Fibroblast of skin of back (primary cell): ENCODE measurements at places on chromosomes 13 and 19.
A peak's percentile ranks its signal among the peaks of the same experiment; 100 is the strongest.

GRCh38 chr13:110106726-110107125, 200.2 kb downstream of the COL4A1 start:
- DNase-seq = no peak

DNA sequence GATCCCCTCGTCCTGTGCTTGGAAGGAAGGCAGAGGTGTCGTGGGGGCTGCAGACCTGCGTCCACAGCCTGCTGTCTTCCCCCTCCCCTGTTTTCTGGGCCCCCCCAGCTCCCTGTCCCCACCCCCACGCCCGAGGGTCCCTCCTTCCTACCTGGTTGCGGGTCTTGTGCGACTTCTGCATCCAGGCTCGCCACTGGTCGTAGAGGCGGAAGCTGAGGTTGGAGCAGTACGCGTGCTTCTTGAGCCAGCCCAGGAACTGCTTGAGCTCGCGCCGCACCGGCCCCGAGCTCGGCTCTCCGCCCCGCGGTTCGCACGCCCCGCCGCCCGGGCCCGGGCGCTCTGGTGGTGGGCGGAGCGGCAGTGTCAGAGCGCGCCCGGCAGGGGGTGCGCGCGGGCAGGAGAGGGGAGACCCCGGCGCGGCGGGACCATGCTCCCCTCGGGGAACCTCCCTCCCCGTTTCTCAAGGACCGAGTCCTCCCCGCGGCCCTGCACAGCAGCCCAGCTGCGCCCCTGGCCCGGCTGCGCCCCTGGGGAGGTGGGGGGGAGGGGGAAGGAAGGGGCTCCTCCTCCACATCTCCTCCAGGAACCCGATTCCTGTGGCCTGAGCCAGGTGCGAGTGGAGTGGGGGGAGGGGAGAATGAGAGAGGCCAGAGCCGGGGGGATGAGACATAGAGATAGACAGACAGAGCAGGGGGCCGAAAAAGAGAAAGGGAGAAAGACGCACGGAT, 5.7 kb downstream of the REX1BD start:
- peak; percentile 68 for DNase-seq

DNA sequence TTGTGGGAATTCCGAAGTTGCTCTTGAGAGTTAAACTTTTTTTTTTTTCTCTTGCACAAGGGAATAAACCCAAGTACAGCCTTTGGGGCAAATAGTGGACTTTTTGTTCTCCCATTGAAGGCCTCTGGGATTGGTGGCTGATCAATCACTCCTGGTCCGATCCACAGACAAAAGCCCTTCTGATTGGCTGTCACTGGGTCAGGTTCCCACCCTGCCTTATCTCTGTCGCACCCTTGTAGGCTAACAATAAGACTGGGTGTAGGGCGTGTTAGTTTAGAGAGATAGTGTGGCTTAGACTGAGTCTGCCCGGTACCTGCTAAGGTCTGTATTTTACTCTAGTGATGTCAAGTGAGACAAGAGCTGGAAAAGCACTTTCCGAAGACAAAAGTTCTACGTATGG, 380.8 kb downstream of the NDFIP2 start:
- no peak for DNase-seq

GRCh38 chr19:14516048-14516534, 2.1 kb downstream of the DNAJB1 start:
- DNase-seq = no peak

DNA sequence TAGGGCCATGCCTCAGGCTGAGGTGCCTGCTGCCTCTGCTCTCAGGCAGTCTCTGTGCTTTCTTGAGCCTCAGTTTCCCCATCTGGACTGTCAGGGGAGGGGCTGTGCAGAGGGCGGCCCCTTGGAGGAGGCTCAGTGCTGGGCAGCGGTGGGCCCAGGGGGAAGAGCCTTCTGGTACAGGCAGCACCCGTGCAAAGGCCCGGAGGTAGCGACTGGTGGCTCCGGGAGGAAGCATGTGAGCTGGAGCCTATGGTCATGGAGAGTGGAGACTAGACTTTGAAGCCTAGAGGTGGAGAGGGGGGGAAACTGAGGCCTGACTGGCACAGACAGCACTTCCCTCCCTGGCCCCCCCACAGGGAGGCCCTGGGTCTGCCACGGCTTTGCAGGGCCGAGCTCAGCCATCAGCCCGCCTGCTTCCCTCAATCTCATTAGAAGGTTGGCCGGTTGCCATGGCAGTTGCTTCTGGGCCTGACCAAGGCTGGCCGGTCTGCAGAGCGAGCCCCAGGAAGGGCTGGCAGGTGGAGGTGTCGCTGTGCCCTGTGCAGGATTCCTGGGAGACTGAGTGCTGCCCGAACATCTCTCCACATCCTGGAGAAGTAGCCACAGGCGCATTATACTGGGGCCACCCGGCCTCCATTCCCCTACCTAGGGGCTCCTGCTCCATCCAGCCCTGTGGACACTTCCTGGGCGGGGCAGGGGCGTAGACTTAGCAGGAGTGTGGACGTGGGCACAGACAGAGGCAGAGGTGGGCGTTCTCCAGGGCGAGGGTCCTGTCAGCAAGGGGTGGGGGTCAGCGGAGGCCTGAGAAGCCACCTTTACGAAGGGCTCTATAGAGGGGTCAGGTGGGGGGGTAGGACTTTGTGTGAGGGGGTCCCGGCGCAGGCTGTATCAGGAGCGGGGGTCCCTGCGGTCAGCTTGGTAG, 53.2 kb downstream of the CRTC1 start:
- DNase-seq = no peak

GRCh38 chr13:103640606-103641005, 574.4 kb upstream of the SLC10A2 start:
- peak; percentile 5 for DNase-seq

DNA sequence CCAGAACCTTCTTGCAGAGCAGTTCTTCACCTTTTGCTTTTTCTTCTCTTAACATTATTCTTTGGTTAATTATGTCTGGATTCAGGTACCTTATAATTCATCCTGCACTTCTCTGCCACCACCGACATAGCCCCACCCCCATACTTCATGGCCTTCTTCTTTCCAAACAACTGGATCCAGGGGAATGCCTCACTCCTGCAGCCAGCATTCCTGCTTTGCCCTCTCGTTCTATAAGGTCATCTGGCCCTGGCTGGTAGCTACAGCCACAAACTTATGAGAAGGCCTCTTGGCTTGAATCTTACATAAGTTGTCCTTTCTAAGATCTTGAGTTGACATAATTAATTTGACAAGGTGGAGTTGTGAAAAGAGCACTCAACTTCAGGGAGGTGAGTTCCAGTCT, 84.1 kb upstream of the FRY start:
- DNase-seq = no peak

GRCh38 chr19:3269916-3270671, 45.6 kb downstream of the CELF5 start:
- no peak for DNase-seq

DNA sequence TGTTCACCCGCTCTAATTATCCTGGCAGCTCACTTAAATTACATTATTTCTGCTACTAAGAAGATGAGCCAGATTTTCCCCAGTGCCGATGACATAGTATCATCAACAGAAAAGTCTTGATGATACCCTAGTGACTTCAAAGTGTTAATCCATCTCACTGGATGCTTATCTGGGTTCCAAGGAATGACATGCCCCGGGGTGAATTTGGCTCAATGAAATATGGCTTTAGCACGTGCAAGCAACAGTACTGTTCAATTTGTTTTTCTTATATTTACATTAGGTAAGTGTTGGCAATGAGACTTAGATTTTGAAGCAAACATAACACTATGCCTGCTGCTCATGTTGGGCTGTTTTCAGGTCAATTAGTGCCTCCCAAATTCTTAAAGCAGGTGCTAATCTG, 548.2 kb upstream of the SLITRK1 start:
- no peak for DNase-seq

DNA sequence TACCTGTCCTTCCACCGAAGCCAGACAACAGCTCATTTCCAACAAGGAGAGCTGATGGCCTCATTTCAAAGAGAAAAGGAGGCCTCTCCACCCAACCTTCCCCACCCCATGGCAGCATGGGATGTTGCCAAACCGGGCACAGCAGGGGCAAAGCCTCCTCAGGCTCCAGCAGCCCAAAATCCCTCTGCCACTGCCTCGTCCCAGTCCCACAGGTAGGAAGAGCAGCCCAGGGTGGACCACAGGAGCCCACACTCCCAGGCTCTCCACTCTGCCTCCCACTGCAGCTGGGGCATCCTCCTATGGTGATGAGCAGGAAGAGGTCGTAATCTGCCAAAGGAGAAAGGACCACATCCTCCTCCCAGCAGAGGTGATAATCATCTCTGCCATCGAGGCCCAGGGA, 50.9 kb downstream of the PEPD start:
- no peak for DNase-seq
